Stimulated activated CD8-positive, alpha-beta memory T cell treated with anti-CD3 and anti-CD28 coated beads, Interleukin-4, amount 100 ng/mL, for 1 hour (primary cell): ENCODE measurements at places on chromosomes 12 and 14.

DNA sequence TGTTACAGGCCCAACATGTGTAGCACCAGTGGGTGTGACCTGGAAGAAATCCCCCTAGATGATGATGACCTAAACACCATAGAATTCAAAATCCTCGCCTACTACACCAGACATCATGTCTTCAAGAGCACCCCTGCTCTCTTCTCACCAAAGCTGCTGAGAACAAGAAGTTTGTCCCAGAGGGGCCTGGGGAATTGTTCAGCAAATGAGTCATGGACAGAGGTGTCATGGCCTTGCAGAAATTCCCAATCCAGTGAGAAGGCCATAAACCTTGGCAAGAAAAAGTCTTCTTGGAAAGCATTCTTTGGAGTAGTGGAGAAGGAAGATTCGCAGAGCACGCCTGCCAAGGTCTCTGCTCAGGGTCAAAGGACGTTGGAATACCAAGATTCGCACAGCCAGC, 8.6 kb downstream of the BCL2L14 start:
- no peak for DNase-seq

GRCh38 chr12:21456291-21456780, 18.9 kb downstream of the PYROXD1 start:
- DNase-seq = no peak

DNA sequence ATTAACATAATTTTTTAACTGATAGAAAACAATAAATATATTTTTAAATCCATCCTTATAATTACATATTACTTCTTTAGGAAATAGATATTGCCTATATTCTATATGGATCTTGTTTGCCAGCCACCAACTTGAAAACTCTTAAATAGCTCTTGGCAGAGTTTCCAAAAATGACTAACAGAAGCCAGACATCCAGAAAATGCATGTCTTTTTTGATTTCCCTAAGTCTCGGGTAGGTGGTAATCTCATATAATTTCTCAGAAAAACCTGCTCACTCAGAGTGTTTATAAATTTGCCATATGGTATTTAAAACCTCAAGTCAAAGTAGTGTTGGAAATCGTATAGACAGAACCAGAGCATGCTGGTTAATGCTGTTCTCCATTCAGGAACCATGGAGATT, 360.4 kb upstream of the FOXG1 start:
- no peak for DNase-seq

DNA sequence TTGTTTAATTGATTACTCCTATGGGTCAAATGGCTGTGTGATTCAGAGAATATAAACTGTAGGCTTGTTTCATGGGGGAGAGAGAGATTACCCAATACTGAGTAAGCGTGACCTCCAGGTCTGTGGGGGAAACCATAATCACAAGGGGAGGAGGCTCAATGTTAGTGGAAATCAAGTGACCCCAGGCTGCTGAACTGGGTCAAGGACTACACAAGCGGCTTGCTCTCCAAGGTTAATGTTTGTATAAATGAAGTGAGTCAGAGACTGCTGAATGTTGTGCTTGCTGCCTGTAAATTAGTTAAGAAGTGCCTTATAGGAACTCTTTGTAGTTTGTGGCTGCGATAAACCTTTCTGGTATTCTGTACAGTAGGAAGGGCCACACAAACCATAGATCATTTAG, 479.7 kb downstream of the AACS start:
- DNase-seq = no peak

- DNase-seq = no peak
Observed at GRCh38 chr12:130990034-130990433, 36.3 kb downstream of the ADGRD1 start.

DNA sequence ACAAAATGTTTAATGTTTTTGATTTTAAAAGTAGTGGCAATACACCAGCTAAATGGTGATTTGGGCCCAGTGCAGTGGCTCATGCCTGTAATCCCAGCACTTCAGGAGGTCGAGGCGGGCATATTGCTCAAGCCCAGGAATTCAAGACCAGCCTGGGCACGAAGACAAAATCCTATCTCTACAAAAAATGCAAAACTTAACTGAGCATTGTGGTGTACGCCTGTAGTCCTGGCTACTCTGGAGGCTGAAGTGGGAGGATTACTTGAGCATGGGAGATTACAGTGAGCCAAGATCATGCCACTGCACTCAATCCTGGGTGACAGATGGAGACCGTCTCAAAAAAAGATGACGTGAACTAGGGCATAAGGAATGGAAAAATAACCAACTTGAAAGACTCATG, 4.7 kb downstream of the RPL36AL start:
- no peak for DNase-seq

DNA sequence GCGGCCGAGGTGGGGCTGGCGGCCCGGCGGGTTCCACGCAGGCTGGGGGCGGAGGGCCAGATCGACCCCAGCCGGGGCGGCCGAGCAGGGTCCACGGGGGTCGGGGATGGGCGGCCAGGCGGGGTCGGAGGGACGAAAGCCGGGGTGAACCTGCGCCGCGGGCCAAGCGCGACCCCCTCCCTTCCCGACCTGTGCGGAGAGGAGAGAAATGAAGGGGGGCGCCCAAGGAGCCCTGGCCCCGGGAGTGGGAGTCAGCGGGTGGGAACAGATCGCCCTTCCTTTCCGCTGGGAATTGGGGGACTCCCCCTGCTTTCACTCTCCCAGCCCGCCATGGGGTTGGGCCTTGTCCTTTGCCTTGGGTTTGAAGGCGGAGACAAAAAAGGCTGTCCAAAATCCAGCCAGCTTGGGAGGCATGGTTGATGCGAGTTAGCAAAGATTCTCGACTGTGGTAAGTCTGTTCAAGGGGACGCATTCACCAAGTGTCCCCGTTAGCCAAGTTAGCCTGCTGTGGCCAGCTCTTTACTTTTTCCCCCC, 559 bp upstream of the CKAP4 start:
- no peak for DNase-seq

DNA sequence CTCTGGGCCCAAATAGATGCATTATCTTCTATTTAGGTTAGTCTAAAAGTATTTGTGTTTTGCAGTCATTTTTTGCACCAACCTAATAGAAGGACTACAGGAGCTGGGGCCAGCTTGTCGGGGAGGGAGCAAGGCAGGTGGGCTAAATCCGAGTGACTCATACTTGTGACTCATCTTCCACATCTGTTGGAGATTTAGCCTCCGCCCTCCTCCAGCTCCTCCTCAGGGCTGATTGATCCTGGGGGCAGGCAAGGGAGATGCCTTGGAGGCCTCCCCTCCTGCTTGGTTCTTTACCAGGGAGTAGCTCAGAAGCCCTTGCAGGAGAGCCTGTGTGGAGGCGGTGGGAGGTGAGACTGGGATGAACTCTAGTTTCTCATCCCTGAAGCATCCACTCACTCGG, 27.9 kb downstream of the RHOF start:
- DNase-seq = no peak

DNA sequence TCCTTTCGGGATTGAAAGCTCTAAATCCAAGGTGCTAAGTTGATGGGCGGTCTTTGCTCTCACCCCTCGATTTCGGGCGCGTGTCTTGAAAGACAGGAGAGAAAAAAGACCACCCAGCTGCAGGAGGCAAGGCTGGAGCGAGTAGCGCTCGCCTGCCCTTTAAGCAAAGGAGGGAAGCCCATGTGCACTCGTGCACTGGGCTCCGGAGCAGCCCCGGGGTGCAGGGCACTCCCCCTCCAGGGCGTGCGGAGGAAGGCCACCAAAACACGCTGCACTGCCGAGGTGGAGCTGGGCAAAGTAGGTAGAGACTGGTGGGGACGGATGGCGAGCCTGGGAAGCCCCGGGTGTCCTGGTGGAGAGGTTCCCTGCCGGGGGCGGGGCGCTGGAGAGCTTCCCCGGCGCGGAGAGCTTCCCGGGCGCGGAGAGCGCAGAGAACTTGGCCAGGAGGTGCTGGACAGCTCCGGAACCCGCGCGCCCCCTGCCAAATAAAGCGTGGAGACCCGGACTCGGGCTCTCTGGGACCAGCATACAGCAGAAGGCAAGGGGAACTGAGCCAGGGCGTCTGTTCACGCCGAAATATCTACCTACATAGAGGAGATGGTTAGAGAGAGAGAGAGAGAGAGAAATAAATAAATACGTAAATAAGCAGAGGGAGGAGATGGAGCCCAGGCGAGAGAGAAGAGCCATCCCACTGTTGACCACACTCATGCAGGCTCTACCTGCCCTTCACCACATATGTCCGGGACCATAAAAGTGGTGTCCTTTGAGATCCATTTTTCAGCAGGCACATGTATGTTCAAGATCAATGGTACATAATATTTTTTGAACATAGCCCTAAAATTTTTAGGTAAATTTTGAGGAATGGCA, 662 bp upstream of the NELL2 start:
- DNase-seq = no peak
